ENCODE measurements at places on chromosomes 11 and 22.

- DNase-seq: no peak
Measured at GRCh38 chr11:128328955-128329551, 258.3 kb downstream of the ETS1 start.

DNA sequence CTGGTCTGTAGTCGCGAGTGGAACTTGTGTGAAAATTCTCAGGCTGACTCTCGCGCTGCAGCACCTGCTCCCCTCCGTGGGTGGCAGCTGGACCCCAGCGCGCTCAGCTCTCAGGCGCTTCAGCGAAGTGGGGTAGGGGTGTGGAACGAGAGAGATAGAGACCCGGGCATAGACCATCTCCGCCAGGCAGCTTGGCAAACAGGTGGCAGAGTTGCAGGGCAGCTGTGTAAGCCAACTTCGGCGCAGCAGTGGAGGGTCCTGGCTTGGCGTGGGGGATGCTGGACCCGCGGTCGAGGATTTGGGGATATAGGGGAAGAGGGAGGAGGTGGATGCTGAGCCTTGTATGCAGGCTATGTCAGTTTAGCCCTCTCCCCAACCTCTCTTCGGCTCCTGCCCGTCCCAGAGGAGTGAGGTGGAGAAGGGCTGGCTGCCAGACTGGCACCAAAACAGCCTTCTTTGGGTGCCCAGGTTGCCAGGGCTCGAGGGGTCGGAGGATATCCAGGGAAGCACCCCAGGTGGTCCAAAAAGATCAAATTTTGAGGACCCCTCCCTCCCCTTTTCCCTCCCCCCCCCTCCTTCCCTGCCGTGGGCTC is 746 bp upstream of the CALCB start:
- no peak for DNase-seq

GRCh38 chr11:96119211-96119610 is 195.3 kb upstream of the MTMR2 start:
- DNase-seq: no peak

GRCh38 chr11:69119190-69119589 is 36.5 kb upstream of the SMIM38 start:
- no peak for DNase-seq

DNA sequence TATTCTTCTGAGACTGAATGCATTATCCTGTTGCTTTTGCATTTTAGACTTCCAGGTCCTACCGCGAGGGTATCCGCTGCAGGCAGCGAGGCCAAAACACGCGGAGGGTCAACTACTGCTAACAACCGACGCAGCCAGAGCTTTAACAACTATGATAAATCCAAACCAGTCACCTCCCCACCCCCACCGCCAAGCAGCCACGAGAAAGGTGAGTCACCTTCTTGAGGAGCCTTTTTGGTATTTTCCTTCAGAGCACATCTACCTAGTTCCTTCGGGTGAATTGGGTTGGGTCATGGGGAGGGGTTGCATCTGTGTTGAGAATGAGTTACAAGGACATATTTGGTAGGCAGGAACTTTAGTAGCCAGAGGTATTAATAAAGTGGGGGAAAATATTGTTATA is 179.8 kb downstream of the NAV2 start:
- no peak for DNase-seq

DNA sequence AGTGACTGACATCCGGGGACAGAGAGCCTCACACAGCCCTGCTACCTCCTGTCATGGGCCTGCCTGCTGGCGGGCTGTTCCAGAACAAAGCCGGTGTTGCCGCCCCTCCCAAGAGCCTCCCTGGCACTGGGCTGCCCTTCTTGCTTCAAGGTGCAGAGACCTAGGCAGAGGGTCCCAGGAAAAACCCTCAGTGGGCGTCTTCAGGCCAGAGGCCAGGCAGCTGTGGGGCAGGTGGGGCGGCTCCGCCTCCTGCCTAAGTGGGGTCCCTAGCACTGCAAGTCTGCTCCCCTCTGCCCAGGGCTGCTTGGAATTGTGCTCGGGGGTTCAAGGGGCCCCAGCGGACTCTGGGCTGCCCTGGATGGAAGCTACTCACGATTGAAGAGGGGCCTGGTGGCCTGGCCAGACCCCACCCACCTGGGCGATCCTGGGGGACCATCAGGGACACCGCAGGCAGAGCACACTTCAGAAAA is 20.4 kb upstream of the GNB1L start:
- DNase-seq: no peak

GRCh38 chr11:61954851-61955421 is 4.8 kb downstream of the BEST1 start:
- DNase-seq: no peak

DNA sequence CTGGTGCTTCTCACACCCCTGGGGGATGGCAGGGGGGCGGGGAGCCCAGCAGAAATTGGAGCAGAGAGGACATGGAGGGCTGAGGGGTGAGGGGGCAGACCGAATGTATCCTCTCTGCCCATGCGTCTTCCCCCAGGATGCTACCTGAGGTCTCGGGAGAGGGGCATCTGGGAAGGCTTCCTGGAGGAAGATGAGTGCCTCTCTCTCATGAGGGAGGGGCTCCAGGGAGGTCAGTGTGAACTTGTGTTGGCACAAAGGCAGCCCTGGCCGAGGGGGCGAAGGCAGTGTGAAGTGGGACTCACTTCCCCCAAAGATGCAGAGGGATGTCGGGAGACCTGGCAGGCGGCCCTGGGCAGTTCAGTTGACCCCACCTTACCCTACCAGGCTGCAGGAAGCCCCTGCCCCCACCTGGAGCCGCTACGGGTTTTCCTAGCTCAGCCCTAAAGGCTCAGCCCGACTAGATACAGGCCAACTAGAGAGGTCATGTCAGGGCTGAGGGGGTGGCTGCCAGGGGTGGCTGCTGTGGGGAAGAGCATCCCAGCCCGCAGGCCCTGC is 10.4 kb downstream of the ASCL2 start:
- DNase-seq: no peak

DNA sequence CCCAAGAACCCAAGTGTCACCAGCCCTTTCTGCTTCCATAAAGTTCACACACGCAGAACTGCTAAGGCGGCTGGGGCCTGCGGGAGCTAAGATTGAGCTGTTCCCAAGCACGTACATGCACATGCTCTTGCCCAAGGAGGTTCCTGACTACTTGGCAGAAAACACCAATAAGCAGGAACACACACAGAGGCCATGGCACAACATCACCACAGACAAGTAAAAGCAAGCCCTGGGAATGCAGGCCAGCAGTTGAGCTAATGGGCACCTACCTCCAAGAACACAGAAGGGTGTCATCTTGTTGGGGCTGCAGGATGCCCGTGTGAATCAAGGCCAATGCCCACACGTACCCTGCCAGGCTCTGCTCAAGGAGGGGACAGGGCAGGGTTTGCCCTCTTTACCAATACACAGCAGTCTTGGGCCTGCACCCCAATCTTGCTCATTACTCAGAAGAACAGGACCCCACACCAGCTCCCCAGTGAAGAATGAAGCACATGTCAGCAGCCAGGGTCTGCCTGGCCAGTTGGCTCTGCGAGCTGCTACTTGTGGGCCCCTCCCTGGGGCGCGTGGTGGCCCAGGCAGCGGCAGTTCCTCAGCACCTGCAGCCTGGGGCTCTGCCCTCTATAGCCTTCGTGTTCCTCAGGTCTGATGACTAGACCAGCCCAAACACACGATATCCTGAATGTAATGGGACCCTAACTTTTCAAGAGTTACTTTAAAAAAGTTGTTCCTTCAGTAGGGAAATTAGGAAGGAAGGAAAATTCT is 32.3 kb upstream of the CYP2D6 start:
- DNase-seq: no peak

- DNase-seq: no peak
Measured at GRCh38 chr11:128928400-128928799, 14.3 kb downstream of the TP53AIP1 start.

GRCh38 chr11:7599209-7599608 is 74.1 kb downstream of the CYB5R2 start:
- no peak for DNase-seq

DNA sequence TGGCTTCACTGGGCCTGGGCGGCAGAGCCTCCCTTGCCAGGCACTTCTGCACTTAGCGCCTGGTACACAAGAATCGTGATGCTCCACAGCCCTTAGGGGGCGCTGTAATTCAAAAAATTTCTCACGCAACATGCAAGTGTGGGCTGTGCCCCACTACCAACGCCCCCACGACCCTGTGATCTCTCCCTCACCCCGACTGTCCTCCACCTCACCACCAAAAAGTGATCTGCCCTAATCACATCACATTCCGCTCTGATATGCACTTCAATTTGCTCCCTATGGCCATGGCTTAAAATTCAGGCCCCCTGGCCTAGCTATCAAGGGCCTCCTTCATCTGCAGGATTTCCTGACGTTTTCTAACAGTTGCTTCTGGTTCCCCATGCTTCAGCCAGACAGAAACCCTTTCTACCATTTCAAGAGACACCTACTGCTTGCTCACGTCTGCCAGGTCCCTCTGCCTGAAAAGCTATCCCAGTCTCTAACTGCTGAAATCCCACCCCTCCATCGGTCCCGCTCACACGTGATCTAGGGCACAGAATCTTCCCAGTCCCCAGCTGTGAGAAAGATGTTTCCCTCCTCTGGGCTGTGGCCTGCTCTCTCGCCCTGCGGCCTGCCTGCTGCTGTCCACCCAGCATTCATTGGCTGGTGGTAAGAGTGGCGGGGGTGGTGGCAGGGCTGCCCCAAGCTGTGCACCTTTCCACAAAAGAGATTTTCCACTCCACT is 27.9 kb upstream of the LRRC32 start:
- no peak for DNase-seq
